ENCODE measurements at places on chromosomes 4 and X.

GRCh38 chrX:14489437-14489836 is 39.9 kb upstream of the GLRA2 start:
- no peak for DNase-seq

DNA sequence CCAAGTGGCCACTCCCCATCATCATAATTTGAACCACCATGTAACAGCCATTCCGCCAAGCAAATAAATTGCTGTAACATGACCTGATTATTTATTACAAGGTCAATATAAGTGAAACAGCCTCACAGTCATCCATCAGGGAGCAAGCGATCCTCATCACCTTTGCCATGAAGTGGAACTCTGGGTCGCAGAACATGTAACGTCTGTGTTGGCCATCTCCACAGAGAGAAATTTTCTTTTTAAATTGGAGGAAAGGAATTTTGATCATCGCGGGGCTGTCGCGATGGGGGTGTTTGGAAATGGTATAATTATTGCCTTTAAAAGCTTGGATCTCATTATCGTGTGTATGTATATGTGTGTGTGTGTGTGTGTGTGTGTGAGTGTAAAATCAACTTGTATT is 90.2 kb downstream of the SHOX start:
- no peak for DNase-seq

DNA sequence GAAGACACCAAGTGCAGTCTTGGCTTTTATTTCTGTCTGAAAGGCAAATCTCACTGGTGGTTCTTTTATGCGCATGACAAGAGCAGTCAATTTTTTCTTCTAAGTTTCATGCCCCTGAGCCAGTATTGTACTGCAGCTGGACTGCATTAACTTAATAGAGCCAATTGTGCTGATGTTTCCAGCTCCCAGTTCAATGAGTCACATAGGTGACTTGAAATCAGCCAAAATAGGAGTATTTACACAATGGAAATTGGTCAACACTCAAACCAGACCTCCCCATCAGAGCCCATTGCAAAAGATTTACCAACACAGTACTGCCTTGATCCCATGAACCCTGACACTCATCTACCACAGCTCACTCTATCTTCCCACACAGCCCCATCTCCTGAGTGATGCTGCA is 100.3 kb upstream of the GUCY1A1 start:
- DNase-seq: no peak

DNA sequence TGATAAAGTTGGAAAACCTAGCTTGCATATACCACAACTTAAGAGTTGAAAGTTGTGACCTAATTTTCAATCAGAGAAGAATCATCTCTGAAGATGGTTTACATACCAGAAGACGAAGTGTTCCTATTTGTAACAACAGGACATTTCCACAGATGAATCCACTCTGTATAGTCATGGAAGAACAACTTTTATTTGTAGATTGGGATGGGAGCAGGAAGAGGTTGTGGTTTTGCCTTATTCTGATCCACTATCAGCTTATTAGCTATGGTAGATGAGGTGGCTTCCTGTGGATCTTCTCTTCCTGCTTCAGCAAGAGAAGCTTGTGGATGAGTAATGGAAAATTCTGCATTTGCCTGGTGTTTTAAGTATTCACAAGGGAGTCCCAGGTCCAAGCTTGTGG is 18.6 kb upstream of the SUPT20HL1 start:
- DNase-seq: no peak

GRCh38 chrX:50865311-50865710 is 45.2 kb upstream of the BMP15 start:
- DNase-seq: no peak
